PC-9 (cell line): ENCODE measurements at places on chromosomes 2 and 18. TPM values are rescaled to one million over a fixed set of nuclear protein-coding genes. Genes with fewer than 3 reads are reported as not detected.

Gene HMSD
- not detected in 2 replicates for total RNA-seq

Gene TYMS
- total RNA-seq: 138 and 149 TPM in 2 replicates

Gene GBX2
- not detected in 2 replicates for total RNA-seq

Gene ARHGAP28
- total RNA-seq: not detected in 2 replicates

Gene BMP10
- total RNA-seq: not detected in 2 replicates

Gene CREG2
- 9.0 and 12.3 TPM in 2 replicates for total RNA-seq

Gene ZSCAN30
- total RNA-seq: 16.9 and 18.5 TPM in 2 replicates

Gene UGT1A8
- 0.17 and 0.20 TPM in 2 replicates for total RNA-seq

Gene MBD1
- 43.2 and 43.5 TPM in 2 replicates for total RNA-seq

Gene HTR2B
- total RNA-seq: not detected in 2 replicates

Gene FAM210A
- 27.3 and 29.3 TPM in 2 replicates for total RNA-seq

Gene VWC2L
- not detected in 2 replicates for total RNA-seq

Gene DSG1
- not detected in 2 replicates for total RNA-seq

Gene FKBP7
- total RNA-seq: 3.8 and 6.1 TPM in 2 replicates

Gene PER2
- total RNA-seq: 18.9 and 22.9 TPM in 2 replicates

Gene RSAD2
- total RNA-seq: not detected in 2 replicates

Gene TMEM163
- 1.4 and 2.4 TPM in 2 replicates for total RNA-seq

Gene SERPINB2
- 0.73 TPM in 1 of 2 replicates, not detected in the other for total RNA-seq

Gene ABCG5
- not detected in 2 replicates for total RNA-seq

Gene LYG2
- total RNA-seq: not detected in 2 replicates

Gene NEU4
- total RNA-seq: 0.90 and 0.92 TPM in 2 replicates

Gene SERPINB13
- total RNA-seq: not detected in 2 replicates

Gene CTNNA2
- not detected in 2 replicates for total RNA-seq
